Activated T-helper 1 cell treated with anti-CD3 and anti-CD28 coated beads, Interleukin-12 subunit alpha, Interleukin-12 subunit beta, Interleukin-2, Interleukin-4 antibody, amounts not matched to agents 30 ng/mL and 10 ng/mL and 1 ng/mL, durations not matched to agents 14 hours and 24 hours and 36 hours (primary cell): ENCODE measurements at places on chromosomes 5 and 9.

GRCh38 chr5:23579566-23579965 lies 72.2 kb downstream of the PRDM9 start:
- no peak for DNase-seq

- DNase-seq: no peak
Measured at GRCh38 chr5:2756211-2757152, 5.0 kb upstream of the IRX2 start.

- DNase-seq: no peak
Measured at GRCh38 chr5:172852490-172853354, 18.7 kb downstream of the ERGIC1 start.

DNA sequence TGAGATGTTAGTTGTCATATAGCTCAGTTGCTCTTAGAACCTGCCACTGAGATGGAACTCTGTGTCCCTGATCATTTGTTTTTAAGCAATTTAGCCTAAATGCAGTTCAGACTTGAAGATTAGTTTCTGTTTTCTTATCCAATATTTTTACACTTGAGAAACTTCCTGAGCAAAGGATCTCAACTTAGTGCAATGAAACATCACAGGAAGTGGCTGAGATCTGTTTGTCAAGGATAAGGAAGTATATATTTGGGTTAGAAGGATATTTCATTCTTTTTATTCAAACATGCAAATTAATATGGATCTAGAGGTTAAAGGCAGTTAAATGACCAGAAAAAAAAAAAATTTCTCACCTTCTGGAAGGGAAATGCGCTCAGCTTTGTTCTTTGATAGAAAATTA lies 19.7 kb upstream of the F2R start:
- DNase-seq: no peak

DNA sequence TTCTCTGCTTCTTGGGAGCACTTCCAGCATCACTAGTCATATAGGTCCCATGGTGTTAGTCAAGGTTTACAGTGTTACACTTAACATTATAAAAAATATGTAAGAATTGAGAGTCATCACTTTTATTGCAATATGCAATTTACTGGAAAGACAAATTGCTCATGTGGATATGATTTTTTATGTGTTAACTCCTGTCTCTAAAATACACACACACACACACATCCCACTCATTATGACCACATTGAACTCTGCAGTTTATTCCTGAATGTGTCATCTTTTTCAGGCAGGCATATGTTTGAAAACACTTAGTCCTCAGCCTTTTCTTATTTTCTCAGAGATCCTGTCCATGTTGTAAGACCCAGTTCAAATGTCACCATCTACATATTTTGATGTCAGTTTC lies 148.5 kb upstream of the MRPS30 start:
- no peak for DNase-seq

DNA sequence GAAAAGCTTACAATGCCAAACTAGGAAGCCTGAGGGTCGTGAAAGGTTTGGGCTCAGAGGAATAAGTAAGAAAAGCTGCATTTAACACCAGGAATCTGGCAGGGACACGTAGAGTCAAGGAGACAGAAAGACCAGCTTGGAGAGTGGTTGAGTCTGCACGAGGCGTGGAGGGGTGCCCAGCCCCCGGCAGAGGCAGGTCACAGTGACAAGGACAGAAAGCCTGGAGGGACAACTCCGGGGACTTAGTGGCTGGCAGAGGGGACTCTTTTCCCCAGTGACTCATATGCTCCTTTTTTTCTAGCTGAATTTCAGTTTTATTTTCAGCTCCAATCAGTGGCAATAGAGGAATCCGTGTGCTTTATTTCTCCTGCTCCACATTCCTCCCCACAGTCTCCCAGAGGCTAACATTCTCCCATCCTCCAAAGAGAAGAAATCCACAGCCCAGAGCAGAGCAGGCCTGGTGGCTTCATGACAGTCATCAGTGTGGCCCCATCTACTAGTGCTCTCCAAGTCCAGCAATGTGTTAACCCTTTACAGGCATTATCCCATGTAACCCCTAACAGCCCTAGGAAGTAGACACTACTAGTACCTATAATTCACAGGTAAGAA lies 80.7 kb downstream of the KCNIP1 start:
- no peak for DNase-seq

GRCh38 chr9:71355884-71356283 lies 234.5 kb upstream of the TRPM3 start:
- DNase-seq: no peak

GRCh38 chr5:17157916-17158529 lies 59.4 kb upstream of the BASP1 start:
- DNase-seq: no peak

- DNase-seq: no peak
Measured at GRCh38 chr9:136719195-136719880, 7.0 kb downstream of the DIPK1B start.

DNA sequence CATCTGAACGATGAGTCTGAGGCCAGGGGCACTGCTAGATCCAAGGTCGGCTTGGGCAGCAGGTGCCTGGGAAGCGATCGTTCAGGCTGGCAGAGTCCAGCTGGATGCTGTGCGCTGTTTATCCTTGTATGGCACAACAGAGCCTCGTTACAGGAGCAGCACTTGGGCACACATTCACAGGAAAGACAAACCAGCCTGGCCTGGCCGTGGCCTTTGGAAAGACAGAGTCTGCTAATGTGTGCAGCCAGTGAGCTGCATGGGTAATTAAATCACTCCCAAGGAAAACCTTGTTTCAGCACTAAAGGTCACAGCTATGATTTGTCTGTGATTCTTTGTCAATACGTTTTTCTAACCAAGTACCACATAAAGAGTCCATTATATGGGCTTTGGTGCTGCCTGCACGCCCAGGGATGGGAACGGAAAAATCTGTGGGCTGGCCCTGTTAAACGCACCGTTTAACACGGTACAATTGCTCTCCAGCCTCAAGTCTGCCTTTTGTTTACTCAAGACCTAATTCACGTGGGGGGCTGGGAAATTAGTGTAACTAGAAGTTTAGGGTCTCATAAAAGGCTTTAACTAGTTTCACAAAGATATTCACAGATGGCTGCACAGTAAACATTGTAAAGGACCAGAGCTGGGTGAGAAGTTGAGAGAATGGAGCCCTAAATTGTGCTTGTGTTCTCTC lies 509.3 kb downstream of the KDM4C start:
- no peak for DNase-seq

- no peak for DNase-seq
Measured at GRCh38 chr5:95445995-95446394, 54.8 kb downstream of the FAM81B start.

DNA sequence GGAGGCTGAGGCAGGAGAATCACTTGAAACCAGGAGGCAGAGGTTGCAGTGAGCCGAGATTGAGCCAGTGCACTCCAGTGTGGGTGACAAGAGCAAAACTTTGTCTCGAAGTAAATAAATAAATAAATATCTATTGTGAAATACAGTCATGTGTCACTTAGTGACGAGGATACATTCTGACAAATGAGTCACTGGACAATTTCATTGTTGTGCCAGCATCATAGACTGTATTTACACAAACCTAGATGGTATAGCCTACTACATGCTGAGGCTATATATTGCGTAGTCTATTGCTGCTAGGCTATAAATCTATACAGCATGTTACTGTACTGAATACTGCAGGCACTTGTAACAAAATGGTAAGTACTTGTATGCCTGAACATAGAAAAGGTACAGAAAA lies 61.1 kb upstream of the CCL21 start:
- DNase-seq: no peak

GRCh38 chr5:179680780-179681401 lies at the start of gene CBY3:
Gene CBY3, minus strand, starts transcription at chr5:179681034. Its CDS starts 116 bp downstream, at chr5:179680918.
- no peak for DNase-seq

DNA sequence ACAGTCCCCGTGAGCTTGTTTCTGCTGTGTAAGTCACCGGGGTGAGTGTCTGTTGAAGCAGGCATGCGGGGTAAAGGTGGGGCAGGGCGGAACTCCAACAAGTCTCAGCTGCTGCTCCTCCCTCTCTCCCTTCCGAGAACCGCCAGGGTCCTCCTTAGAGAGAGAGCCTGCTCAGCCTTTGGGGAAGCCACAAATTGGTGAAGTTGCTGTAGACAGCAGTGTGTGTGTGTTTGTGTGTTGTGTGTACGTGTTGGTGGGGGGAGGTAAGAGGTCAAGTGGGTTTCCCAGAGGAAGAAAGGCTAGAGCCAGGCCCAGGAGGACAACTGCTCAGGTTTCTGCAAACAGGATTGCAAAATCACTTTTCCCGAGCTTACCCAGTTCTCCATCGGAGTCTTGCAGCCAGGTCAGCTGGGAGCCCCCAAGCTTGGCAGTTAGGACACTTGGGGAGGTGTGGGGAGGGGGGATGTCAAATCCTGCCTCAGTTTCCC lies 38.9 kb upstream of the DAB2IP start:
- no peak for DNase-seq

- DNase-seq: no peak
Measured at GRCh38 chr9:88197781-88198340, 59.6 kb upstream of the SPATA31C2 start.

- DNase-seq: no peak
Measured at GRCh38 chr9:114525513-114525912, 20.2 kb upstream of the WHRN start.

DNA sequence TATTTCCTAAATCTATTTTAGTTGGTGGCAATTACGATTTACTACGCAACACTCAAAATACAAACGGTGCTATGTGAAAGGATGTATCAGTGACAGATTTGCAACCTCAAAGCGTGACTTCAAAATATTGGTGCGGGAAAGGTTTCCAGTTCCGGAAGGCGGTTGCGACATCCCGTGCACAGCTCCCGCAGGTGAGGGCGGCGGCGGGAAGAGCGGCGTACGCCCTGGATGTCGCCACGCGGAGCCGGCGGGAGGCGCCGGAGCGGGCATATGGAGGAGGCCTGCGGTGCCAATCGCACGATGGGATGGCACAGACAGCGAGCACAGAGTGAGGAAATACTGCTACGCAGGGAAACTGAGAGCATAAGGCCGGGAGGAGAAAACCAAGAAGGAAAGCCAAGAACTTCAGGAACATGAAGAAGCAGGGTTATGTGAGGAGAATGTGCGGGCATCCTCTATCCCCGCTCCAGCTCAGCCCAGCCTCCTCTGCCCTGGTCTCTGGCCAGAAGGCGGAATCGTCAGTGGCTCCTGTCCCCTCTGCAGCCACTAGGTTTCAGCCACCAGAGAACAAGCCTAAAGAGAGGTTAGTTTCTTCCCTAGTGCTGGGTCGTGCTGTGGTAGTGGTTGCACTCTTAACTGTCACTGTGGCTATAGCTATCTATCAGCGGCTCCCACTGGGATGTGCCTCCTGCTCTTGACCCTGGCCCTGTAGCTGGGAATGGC lies 378.1 kb upstream of the TLE4 start:
- DNase-seq: no peak

DNA sequence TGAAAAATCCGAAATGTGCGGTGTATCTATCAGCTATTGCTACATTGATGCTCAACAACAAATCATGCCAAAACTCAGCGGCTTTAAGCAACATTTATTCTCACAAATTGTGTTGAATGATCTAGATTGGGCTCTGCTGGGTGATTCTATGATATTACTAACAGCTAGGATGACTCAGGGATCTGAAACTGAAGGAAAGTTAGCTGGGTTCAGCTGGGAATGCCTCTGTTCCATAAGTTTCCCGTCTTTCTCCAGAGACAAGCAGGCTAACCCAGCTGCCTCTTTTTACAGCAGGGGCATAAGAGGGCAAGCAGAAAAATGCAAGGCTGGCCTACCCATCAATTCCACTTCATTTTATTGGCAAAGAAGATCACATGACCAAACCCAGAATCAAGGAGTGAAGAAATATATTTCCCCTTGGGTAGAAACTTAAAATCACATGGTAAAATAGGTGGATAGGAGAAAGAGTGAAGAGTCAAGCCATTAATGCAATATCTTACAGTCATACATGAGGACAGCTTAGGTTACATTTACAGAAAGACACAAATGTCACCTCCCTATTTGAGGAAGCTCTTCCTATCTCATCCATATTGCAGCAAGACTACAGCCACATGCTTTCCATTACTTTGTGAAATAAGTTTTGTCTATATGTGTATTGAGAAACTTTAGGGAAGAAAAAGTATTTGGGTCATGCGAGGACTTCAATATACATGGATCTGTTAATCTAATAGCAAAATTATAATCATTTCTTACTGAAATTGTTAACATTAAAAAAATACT lies 30.8 kb downstream of the IL7R start:
- no peak for DNase-seq

GRCh38 chr9:78486661-78487060 lies 189.7 kb downstream of the PSAT1 start:
- no peak for DNase-seq

- DNase-seq: no peak
Measured at GRCh38 chr5:150272531-150272930, 17.0 kb downstream of the CAMK2A start.

GRCh38 chr9:138117101-138117750 lies 239.6 kb downstream of the CACNA1B start:
- no peak for DNase-seq

DNA sequence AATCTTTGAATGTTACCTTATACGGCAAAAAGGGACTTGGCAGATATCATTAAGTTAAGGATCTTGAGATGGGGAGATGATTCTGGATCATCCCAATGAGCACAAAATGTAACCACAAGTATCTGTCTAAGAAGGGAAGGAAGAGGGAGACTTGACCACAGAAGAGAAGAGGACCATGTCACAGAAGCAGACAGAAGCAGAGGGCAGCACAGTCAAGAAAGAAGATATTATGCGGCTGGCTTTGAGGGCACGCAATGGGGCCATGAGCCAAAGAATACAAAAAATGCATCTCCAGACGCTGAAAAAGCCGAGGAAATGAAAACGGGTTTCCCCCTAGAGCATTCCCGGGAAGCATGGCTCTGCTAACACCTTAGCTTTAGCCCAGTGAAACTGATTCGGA lies 225.3 kb downstream of the NR2F1-AS1 start:
- DNase-seq: no peak

DNA sequence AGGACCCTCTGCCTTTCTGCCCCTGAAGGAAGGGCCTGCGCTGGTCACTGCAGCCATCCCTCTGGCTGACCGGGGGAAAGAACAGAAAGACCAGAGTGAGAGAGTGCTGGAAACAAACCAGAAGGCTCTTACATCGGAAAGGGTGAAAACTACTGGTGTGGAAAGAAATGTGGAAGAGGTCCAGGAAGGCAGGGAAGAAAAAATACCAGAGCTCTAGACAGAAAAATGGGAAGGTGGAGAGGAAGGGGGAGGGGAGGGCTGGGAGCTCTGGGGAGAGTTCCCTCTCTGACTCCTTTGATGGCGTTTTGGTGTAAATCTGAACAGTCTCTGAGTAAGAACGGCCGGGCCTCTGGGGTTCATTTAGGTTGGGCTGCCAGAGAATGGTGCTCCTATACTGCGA lies 47.7 kb downstream of the COL23A1 start:
- no peak for DNase-seq

- DNase-seq: no peak
Measured at GRCh38 chr9:74035786-74036185, 461.3 kb upstream of the RORB start.

- DNase-seq: no peak
Measured at GRCh38 chr5:151318850-151319732, 15.5 kb upstream of the SLC36A3 start.

DNA sequence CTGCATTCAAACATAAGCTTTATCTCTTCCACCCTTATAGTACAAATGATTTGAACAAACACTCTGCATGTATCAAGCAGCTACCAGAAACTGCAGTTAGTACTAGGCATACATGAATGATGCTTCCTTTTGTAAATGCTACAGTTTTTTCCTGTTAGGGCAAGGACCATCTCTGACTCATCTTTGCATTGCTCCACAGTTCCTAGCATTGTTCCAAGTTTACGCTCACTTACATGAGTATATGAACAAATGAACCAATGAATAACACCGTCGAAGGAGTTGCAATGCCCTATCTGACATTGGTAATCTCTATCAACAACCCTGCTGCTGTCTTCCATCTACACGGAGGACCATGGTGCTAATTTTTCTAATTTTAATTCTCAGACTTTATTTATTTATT lies 2.1 kb upstream of the ALDH7A1 start:
- no peak for DNase-seq
